ENCODE measurements at places on chromosomes 4 and X.

DNA sequence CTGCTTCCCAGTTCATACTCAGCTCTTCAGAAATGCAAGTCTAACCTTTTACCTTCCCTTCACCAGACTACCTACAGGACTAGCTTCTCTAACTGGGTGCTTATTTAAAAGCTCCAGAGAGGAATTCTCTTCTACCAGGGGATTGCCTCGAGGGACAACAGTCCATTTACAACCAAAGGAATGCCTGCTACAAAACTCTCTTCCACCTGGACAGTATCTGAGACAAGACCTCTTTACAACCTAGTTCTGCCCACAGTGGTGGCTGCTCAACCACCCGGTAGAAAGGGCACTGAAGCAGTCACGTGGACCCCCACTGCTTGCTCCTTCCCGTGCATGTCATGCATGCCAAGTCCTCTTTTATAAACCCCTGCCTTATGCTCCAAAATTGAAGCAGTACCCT is 158.1 kb upstream of the ANXA10 start:
- DNase-seq = no peak

DNA sequence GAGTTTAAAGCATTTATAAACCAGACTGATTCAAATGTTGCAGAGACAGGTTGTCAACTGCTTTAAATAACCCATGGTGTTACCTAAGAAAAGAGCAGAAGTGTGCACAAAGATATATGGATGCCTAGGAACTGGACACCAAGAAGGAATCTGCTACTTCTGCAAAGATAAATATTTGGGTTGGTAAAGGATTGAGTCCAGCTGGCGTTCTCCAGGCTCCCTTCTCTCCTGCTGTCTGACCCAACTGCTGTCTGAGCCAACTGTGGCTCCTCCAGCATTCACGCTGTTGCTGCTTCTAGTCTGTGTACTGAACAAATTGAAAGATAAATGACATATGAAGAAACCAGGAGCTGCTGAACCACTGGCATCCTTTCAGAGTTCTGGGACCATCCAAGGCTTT is 1167.8 kb upstream of the PRKX start:
- DNase-seq = no peak

DNA sequence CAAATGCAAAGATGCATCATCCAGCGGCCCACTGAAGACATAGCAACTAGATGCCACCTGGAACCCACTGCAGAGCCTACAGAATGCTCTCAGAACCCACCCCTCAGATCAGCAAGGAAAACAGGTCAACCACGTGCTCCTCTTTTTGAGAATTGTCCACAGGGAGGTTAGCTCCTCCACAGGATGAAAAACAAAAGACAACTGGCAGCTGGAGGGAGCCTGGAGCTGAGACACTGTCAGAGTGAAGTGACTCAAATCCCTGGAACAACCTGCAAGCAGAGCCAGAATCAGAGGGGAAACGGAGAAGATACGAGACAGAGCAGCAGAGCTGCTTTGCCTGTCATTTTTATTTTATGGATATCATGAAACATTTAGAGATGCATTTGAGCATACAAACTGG is 277.6 kb downstream of the GASK1B start:
- no peak for DNase-seq

DNA sequence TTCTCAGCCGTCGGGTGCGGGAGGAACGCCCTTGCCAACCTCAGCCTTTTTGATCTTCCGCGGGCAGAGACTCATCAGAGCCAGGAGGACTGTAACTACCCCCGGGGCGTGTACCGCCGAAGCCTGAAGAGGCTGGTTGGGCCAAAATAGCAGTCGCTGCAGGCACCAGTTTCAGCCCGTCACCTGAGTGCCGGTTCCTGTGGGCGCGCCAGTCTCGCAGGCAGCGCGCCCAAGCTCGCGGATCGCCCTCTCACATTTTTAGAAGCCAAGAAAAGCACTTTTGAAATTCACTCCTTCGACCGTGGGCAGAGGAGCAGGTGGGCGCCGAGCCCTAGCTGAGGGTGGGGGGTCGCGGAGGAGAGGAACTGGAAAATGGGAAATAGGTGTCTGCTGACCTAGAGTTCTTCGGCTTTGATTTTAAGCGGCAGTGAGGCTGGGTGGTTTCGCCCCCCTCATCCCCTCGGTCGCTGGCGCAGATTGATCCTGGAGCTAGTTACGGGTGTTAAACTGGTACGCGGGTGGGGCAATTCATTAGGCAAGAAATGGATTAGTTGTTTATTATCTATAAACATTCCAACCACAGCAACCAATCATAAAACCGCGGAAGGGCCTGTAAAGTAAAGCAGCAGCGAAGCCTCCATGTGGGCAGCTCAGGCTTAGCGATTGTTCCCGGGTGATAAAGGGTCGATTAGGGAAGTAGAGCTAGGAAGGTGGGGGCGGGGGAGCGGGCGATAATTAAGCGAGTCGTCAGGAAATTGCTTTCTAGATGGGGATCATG is 69.2 kb downstream of the FBXO8 start:
- DNase-seq = peak; percentile 28

DNA sequence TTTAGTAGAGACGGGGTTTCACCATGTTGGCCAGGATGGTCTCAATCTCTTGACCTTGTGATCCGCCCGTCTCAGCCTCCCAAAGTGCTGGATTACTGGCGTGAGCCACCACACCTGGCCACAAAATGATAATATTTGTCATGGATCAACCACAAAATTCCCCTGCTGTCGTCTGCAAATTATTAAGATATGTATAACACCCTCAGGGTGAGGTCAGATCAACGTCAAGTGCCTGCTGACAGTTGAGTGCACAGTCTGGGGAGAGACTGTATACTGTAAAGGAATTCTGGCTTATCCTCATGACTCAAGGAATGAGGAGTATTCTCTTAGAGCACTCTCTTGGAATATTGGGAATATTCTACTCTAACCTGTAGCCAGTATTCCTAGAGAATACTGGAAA is 11.2 kb downstream of the EPGN start:
- no peak for DNase-seq

DNA sequence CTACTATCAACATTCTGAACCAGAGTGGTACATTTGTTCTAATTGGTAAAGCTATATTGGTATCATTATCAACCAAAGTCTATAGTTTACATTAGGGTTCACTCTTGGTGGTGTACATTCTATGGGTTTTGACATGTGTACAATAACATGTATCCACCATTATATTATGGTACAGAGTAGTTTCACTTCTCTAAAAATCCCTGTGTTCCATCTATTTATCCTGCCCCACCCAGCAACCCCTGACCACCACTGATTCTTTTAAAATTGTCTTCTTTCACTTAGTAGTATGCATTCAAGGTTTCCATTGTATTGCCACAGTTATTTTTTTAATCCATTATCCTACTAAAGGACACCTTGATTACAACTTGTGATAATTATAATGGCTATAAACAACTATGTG is 15.3 kb upstream of the TMPRSS11D start:
- no peak for DNase-seq

- peak; percentile 8 for DNase-seq
These were observed 60.8 kb downstream of the ZNF732 start for GRCh38 chr4:244471-244870.

- DNase-seq = no peak
These were observed 120.7 kb upstream of the BANK1 start for GRCh38 chr4:101669832-101670188.

GRCh38 chr4:98248934-98249333 is 12.2 kb upstream of the RAP1GDS1 start:
- no peak for DNase-seq

GRCh38 chr4:178309890-178310289 is 867.7 kb upstream of the AGA start:
- DNase-seq = no peak

- DNase-seq = no peak
These were observed 76.4 kb downstream of the EFHC2 start for GRCh38 chrX:44267116-44267515.

DNA sequence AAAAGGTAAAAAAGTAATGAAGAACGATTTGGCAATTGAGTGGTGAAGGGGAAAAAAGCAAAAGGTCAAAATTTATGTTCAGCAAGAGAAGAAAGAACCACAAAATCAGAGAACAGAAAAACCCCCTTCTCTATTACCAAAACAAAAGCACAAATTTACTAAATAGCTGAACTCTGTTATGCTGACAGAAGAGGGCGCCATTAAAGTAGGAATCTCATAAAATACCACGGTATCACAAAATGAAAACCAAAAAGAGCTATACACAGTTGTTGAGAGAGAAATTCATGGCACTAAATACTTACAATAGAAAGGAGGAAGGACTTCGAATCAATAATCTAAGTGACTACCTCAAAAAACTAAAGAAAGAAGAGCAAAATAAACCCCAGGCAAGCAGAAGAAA is 69.6 kb upstream of the CXorf66 start:
- no peak for DNase-seq

DNA sequence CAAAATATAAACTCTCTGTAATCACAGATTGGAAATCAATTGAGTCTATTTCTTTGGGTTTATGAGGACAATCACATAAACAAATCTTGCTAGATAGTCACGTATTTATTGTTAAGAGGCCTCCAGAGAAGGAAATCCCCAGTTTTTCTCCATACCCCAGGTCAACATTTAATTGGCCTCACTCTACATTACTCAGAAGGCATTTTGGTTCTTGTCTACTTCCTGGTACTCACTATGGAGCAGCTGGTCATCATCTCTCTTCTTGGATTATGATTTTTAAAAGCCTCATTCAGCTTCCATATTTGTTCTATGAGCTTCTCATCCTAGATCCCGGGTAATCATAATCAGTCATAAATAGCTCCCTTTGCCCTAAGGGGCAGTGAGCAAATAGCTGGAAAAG is 81.6 kb upstream of the LNX1 start:
- no peak for DNase-seq

DNA sequence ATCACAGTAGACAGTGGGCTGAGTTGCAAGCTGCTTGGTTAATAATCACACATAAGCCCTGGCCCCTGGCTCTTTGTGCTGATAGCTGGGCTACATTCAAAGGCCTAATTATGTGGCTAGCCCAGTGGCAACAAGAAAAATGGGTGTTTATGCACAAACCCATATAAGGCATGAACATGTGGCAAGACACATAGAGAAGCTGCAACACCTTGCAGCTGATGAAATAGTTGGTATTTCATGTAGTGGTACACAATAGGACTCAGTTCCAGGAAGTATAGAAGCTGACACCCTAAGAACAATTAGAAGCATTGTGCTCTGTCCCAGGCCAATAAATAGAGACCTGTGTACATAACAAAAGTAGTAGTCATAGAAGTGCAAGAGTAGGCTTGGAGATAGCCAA is 14.6 kb upstream of the ZNF630 start:
- DNase-seq = no peak

DNA sequence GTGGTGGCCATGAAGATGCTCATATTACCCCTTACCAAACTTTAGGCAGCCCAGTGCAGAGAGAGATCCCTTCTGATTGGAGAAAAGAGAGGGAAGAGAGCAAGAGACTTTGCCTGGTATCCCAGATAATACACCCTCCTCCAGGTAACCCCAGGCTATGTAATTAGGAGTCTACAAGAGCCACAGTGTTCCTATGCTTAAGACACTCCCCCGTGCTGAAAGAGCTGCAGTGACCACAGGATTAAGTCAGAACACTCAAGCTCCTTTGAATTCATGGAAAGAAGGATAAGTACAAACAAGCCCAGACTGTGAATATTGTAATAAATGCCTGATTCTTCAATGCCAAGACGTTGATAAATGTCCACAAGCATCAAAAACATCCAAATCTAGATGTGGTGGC is 41.4 kb downstream of the PABPC4L start:
- no peak for DNase-seq

DNA sequence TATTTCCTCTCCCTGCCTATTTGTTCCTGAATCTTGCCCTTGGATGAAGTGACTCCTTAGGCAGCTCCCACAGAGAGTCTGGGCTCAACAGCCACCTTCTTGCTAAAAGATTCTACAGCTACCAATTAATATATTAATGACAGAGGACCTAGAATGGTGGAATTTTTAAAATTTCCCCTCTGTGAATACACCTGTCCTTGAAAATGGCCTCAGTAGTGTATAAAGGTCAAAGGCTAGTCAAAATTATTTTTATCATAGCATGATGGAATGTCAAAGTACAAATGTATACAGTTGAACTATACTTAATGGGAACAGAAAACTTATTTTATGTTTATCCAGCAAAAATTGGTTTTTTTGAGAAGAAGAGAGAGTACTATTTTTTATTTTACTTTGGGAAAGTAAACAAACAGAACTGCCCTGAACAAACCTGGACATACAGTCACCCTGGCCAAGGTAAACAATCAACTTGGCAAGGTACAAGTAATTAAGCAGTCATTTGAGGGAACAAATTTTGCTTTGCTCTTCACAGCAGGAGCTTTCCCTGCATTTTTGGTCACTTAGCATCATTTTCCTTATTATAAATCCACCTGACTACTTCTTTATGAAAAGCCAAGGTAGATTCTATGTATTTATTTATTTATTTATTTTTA is 250.8 kb downstream of the INPP4B start:
- DNase-seq = no peak

DNA sequence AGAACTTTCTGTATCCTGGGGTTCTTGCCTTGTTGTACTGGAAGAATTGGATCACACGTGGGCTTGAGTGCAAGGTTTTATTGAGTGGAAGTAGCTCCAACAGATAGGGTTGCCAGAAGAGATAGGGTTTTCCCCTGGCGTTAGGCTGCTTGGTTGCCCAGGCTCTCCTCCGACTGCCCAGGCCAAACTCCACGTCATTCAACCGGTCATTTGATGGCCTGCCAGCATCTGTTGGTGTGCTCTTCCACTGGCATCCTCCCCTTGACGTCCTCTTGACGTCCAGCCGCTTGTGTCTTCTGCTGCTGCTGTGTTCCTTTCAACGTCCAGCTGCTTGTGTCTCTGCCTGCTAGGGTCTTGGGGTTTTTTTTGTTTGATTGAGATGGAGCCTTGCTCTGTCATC is 340.3 kb upstream of the ZCCHC13 start:
- DNase-seq = no peak

- no peak for DNase-seq
These were observed 168.6 kb downstream of the NSUN7 start for GRCh38 chr4:40918330-40918729.

DNA sequence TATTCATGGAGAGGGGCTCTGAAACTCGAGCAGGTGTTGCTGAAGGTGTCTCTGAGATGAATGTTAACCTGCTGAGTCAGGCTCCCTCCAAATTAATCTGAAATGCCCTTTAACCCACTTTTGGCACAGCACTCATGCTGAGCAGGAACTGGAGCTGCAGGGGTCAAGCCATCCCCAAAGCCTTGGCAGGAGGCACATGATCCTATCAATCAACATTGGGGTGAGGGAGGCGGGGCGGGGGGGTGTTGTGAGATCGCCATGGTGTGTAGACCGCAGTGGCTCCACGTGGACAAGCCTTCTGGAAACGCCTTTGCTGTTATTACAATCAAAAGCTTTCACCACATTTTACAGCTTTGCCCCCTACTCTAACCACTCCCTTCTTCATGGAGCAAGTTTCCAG is 16.5 kb downstream of the ENPP6 start:
- DNase-seq = no peak

GRCh38 chrX:65578346-65578745 is 43.8 kb upstream of the LAS1L start:
- DNase-seq = no peak

GRCh38 chr4:159757499-159757898 is 654.6 kb downstream of the RAPGEF2 start:
- DNase-seq = no peak

- DNase-seq = no peak
These were observed 35.6 kb downstream of the LIMCH1 start for GRCh38 chr4:41573502-41574001.
